CD8-positive, alpha-beta memory T cell (primary cell): ENCODE measurements at places on chromosomes 13 and 19. TPM values are rescaled to one million over a fixed set of nuclear protein-coding genes. Genes with fewer than 3 reads are reported as not detected.

Gene APC2
- 0.09 TPM for total RNA-seq

DNA sequence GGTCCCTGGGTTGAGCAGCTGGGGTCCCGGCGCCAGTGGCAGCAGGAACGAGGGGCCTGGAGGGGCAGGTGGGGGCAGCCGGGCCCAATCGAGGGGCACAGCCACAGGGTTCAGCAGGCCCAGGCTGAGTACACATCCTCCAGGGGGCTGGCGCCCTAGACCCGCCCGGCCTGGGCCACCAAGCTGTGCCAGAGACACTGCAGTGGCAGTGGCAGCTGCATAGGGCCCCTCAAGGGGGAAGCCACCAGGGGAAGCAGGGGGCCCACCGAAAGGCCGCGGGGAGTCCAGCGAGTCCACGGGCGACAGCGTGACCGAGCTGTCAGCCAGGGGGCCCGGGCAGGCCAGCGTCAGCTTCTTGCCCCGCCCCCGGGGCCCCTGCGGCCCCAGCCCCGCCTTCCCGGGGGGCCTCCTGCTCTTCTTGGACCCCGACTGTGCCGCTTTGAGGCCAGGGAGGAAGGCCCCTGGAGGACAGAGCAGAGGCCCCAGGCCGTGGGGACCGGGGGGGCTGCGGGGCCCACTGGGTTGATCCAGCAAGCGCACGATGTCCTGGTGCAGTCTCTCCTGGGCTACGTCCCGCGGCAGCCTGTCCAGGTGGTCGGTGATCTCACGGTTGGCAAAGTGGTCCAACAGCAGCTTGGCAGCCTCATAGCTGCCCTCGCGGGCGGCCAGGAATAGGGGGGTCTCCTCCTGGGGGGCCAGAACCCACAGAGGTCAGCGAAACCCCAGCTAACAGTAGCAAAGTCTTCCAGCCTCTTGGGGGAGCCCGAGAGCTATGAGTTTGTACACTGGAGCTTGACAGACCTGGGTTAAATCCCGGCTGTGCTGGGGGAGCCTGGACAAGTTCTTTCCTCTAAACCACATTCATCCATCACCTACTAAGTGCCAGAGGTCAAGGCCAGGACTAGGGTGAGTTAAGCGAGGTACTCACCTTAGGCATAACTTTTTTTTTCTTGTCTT is 39.5 kb downstream of the NOTCH3 start:
- DNase-seq, result no peak

Gene KCNN1
- 0.13 TPM for total RNA-seq

DNA sequence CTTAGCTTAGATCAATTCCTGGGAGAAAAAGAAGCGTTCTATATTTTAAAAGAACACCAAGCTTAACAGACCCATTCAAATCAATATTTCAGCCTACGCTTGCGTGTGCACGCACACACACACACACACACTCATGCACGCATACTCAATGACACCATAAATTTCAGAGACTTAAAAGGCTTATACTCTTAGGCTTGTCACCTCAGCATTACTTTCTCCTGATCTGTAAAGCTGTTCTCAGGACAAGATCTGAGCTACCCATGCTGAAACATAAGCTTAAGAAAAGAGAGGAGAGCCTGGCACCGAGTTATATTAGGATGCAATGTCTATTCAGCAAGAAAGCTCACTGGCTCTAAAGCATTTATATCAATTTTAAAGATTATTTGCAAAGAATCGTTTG is 368.5 kb downstream of the FGF14 start:
- no peak for DNase-seq

- no peak for DNase-seq
These were observed 26.2 kb upstream of the GPR12 start for GRCh38 chr13:26786651-26787295.

DNA sequence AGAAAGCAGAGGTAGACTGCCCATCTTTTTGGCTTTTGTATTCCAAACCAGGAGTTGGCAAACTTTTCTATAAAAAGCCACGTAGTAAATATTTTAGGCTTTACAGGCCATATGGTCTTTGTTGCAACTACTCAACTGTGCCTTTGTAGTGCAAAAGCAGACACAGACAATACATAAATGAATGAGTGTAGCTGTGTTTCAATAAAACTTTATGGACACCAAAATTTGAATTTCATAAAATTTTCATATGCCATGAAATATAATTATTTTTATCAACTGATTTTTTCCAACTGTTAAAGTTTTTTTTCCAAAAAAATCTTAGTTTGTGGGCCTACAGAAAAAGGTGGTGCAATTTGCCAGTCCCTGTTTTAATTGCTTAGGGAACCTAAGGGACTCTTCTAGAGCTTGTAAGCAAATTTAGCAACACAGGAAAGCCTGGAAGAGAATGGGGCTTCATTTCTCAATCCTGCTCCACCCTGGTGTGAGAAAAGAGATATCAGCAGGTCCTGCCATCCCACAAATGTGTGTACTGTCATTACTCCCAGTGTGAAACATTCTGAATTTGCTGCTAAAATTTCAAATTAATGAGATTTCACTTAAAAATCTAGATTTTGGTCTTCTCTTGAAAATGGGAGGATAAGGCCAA is 194.2 kb downstream of the RGCC start:
- no peak for DNase-seq

DNA sequence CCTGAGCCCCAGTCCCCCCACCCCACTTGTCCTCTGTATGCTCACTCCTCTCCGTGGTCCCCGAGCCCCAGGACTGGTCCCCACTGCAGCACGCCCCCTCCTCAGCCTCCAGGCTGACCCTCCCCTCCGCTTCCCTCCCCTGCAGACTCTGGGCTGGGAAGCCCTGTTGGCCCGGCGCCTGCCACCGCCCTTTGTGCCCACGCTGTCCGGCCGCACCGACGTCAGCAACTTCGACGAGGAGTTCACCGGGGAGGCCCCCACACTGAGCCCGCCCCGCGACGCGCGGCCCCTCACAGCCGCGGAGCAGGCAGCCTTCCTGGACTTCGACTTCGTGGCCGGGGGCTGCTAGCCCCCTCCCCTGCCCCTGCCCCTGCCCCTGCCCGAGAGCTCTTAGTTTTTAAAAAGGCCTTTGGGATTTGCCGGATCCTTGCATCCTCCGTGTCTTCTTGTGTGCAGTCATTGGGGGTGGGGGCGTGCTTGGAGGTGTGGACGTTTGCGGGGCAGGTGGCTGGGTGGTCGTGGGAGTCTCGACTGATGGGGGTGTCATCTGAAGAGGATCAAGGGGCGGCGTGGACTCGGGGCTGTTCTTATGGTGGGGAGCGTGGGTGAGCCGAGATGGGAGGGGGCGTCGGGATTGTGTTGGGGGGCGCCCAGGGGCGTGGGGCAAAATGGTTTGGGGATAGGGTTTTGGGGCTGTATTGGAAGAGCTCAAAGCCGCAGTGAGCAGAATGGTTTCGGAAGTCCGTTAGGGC is 3.5 kb downstream of the PTGER1 start:
- DNase-seq, result no peak

GRCh38 chr13:100269837-100270236 is 180.9 kb downstream of the PCCA start:
- DNase-seq, result no peak

Gene NXNL1
- not detected for total RNA-seq
